ENCODE measurements at places on chromosomes 12 and 14.

DNA sequence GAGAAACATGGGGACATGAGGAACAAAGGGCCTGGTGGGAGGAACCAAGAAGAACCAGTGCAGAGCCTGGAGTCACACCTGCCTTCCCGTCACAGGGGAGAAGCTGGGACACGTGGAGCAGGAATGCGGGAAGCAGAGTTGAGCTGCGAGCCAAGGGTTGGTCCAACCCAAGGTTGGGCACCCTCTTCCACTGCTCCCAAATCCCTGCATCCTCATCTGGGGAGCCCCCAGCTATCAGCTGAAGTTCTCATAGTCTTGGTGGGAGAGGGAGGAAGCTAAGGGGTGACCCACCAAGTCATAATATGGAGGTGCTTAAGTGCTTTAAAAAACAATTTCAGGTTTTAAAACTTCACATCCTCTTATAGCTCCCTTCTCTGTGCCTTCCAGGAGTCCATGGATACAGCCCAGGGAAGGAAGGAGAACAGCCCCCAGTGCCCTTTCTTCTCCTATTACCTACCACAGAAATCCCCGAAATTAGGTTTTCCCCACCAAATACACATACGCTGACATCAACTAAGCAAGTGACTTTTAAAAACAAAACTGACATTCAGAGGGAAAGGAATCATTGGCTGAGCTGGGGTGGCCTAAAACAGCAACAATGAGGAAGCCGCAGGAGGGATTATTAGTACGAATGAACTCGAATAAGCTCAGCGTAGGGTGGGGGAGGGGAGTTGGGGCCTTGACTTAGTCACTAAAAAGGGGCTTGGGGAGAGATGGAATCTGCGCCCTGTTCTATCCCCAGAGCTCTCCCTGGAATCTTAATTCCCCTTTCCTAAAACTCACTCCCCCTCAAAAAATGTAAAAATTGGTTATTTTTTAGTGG, 4.5 kb downstream of the MYL6 start:
- no peak for DNase-seq

- no peak for DNase-seq
Measured at GRCh38 chr12:75660805-75661404, 149.5 kb upstream of the KRR1 start.

DNA sequence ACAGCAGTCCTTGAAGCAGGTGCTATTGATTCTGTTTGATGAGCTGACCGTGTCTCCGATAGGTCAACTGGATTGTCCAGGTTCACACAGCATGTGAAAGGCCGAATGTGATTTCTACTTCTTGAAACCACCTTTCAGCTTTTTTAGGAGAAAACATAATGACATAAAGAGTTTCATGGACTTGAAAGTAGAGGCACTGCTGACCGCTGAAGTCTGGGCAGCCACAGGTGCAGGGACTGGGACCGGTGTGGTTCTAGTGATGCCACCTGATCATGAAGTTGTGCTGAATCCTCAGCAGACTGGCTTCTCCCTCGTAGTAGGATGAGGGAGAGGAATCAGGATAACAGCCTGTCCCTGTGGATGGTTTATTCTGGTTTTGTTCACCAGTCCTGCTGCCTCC, 108.1 kb downstream of the ETV6 start:
- DNase-seq: no peak

GRCh38 chr14:85041618-85042017, 488.3 kb upstream of the FLRT2 start:
- no peak for DNase-seq

DNA sequence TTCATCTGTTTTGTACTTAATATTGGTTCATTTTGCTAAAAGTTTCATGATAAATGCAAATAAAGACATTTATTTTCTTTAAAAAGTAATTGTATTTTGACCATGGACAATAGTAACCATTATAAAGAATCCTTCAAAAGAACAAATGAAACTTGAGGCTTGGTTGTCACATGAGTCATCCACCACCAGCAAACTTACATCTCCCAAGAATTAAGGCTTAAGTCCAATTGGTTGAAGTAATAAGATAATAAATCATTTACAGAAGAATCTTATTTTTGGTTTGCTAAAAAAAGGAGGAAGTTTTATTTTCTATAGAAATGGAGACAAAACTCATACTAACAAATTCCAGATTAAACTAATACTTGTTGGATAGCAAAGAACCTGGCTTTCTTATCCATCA, 84.8 kb upstream of the KITLG start:
- no peak for DNase-seq

DNA sequence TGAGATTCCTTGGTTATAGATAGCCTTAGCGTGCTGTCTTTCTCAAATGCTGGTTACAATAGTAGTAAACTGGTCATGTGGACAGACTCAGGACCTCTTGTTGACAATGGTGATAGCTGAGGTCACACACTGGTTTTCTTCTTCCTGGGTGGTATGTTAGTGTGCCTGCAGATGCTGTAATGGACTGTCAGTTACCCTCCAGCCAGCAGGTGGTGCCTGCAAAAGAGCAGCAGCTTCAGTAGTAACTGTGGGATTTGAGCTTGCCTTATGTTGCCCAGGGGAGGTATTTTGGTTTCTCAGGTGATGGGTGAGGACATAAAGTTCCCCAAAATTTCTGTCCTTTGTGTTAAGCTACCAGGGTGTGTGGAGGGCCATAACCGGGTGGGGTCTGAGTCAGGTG, 33.7 kb upstream of the SCAF11 start:
- no peak for DNase-seq

DNA sequence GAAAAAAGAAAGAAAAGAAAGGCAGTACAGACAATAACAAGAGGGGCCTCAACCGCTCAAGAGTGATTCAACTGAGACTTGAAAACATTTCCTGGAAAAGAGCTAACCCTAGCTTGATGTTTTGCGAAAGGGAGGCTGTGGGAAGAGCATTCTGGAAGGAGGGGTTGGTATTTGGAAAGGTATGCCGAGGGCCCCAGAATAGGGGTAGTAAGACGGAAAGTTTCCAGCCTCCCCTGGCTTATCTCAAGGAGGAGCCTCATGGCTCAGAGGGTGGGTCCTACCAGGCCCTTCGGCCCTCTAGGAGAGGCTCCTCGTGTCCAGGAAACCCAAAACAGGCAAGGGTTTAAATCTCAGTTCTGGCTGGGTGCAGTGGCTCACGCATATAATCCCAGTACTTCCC, 8.4 kb downstream of the RNU4-2 start:
- DNase-seq: no peak

DNA sequence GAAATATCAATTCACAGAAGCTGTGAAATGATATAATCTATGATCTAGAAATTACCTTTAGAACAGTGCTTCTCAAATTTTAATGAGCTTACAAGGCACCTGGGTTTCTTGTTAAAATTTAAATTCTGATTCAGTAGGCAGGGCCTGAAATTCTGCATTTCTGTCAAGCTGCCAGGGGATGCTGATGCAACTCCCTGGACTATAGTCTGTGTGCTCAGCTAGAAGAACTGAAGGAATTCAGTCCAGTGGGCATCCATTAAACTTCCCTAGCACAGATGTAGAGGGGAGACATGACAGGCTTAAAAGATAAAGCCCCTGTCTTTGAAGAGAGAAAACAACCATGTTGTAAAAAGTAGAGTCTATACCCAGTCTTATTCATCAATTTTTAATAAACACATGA, 441.8 kb downstream of the TMTC2 start:
- DNase-seq: no peak

DNA sequence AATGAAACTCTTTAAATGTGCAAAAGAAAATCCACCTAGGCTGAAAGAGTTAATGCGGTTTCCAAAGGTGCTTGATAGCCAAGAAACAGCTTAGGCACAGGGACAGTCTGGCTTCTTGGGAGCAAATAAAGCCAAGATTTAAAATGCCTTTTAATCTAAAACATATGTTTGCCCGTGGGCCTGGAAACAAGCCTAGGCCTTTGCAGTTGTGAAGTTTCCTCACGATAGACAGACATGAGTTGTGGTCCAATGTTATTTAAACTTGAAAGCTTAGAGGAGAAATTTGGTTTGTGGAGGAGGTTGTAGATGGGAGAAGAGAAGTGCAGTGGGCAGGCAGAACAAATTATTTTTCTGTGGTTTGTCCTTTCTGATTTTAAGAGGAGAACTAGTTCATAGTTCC, 29.8 kb downstream of the PROX2 start:
- DNase-seq: no peak

- no peak for DNase-seq
Measured at GRCh38 chr14:100085462-100085861, 20.2 kb downstream of the EVL start.

- DNase-seq: no peak
Measured at GRCh38 chr12:29617407-29617803, 119.9 kb upstream of the OVCH1 start.

DNA sequence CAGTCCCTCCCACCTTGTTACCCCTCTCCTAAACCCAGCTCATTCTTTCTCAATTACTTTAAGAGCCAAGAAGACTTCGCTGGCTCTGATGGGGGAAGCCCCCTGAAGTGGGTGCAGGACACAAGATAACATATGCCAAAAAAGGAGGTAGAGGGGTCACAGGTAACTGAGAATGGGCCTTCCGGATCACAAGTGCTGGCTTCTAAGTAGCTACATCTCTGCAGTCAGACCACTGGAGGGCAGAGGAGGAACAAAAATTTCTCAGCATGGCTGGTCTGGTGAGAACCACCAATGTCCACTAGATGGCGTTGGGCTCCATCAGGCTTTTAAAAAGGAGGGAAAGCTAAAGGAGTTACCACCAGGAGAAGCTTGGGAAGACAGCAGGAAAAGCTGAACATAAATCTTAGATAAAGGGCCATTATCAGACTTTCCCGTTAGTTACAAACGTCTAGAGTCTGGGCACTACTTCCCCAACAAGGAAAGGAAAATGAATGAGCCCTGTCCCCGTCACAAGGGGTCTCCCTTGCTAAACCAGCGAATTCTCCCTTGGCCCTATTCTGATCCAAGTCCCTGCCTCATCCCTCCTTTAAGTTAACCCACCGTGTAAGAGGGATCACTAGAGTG, 11.6 kb upstream of the CDH24 start:
- DNase-seq: peak; percentile 48

- no peak for DNase-seq
Measured at GRCh38 chr12:132052196-132052932, 91.8 kb downstream of the DDX51 start.

DNA sequence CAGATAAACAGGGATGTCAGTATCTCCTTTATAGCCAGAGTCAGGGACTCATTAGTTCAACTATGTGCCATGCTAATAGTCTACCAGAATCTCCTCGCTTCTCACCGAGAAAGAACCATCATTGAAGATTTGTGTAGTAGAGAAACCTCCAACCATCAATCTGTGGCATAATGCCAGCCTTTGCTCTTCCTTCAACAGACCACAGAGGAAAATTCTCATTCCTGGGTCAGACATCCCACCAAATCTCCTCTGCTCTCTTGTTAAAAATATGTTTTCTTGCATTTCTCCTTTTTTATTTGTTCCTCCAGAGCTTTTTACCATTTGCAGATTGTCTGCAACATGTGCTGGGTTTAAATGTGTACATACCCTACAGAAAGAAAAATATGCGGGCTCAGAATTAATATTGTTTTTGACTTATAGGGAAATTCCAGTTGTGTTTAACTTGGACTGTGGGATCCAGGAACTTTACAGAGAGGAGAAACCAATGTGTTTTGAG, 64.9 kb downstream of the LLPH start:
- no peak for DNase-seq

DNA sequence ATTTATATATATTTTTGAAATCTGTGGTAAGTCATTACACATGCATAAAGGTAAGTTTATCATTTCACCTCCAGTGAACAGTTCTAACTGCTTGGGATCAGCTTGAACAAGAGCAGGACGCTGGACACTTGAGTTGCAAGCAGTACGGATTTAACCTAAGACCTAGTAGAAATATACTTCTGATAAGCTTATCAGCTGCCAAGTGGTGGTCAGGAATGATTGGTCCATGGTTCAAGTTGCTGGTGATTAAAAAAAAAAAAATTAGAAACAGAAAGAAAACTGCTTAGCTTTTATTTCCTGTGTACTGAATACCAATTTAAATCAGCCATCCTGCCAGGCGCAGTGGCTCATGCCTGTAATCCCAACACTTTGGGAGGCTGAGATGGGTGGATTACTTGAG, 88.6 kb downstream of the AEBP2 start:
- DNase-seq: no peak

DNA sequence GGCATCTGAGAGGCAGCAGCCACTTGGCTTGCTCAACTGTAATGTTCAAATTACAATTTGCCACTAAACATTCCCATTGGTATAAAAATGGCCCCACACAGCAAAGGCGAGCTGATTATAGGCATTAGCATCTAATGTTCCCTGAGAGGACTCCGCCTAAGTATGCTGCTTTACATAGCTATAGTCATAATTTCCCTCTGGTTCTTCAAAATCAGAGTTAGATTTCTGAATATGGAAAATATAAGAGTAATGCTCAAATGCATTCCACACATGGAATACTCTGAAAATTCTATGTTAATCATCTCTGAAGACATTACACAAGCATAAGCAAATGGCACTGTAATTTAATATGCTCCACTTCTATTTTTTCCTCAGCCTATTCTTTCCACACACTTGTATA, 83.7 kb upstream of the BTG1 start:
- DNase-seq: no peak

DNA sequence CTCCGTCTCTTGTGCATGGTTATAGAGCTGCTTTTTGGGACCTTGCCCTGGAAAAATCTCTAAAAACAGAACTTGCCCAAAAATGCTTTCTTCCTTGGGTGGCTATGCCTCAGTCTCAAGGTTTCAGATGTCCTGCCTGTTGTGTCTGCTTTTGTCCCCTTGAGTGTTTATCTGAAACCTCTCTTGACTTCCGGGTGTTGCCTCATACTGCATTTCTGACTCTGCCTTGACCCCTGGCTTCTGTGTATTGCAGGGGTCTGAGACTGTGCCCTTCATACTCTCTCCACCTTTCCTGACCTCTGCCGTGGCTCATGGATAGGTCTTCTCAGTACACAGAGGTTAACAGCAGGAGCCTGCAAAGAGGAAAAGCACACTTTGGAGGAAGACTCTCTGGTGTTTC, 124.8 kb upstream of the NTF3 start:
- DNase-seq: no peak

GRCh38 chr14:101008196-101008595, 104.7 kb upstream of the RTL1 start:
- DNase-seq: no peak

DNA sequence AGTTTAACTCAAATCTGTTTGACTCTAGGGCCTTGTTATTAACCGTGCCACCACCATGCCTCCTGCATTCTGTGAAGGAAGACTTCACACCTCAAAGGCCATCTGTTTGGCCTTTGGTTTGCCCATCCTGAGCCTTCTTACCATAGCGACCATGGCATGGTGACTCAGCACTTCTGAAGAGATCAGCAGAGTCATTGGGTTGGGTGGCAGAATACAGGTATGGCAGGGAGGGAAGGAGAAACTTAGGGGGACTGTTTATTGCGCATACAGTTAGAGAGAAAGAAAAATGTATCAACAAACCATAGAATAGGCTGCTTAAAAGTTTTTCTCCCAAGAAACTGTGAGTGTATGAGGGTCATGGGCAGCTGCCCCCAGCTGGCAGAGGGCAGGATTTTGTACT, 49.2 kb downstream of the DAD1 start:
- DNase-seq: no peak

Measured in activated CD4-positive, alpha-beta T cell treated with anti-CD3 and anti-CD28 coated beads for 24 hours (primary cell).